Stimulated activated CD8-positive, alpha-beta memory T cell treated with anti-CD3 and anti-CD28 coated beads, Interleukin-4, amount 100 ng/mL, for 4 hours (primary cell): ENCODE measurements at places on chromosomes 13 and 19.

- no peak for DNase-seq
These were observed 383 bp downstream of the ZNF581 start for GRCh38 chr19:55643887-55644176.

DNA sequence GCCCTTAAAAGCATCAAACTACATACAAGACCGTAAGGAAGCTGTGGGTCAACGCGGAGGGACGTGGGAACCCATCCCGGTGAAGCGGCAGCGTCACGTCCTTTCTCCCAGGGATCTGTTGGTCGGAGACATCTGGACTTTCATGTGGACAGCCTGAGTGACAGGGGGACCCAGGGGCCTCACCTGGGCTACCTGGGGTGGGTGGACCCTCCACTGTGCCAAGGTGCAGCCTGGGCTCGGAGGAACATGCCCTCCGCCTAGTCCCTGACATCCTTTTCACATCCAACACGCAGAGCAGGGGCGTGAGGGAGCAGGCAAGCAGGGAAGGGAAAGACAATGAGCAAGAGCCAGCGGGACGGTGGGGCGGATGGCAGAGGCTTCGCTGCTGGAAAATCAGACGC is 13.8 kb upstream of the GARIN5A start:
- DNase-seq: no peak

- DNase-seq: peak; percentile 37
These were observed 149.1 kb downstream of the KLF12 start for GRCh38 chr13:73984949-73985691.

GRCh38 chr19:44512326-44513298 is 12.3 kb upstream of the ZNF180 start:
- no peak for DNase-seq

- DNase-seq: no peak
These were observed 977.6 kb downstream of the SLITRK5 start for GRCh38 chr13:88648598-88649373.
